ENCODE measurements at places on chromosomes 5 and 9.

GRCh38 chr5:168339109-168339771, 47.8 kb downstream of the WWC1 start:
- no peaks in the 10 kb centered on the region for H3K27me3 ChIP-seq
- DNase-seq: no peak
- peaks cover 32% of the 10 kb centered on the region for H3K4me1 ChIP-seq
- no peak overlapping the region for H3K4me3 ChIP-seq

GRCh38 chr5:59648949-59649921, 244.3 kb downstream of the PDE4D start:
- peak overlapping the region; percentile 19 for H3K27ac ChIP-seq
- H3K36me3 ChIP-seq: peaks cover 2% of the 10 kb centered on the region
- H3K4me1 ChIP-seq: peaks cover 22% of the 10 kb centered on the region
- H3K4me3 ChIP-seq: peak overlapping the region; percentile 15
- no peak for DNase-seq

- DNase-seq: no peak
- H3K4me1 ChIP-seq: peaks cover 3% of the 10 kb centered on the region
- no peak overlapping the region for H3K4me3 ChIP-seq
These were observed 17.1 kb upstream of the SYNPO start for GRCh38 chr5:150623152-150623877.

- DNase-seq: no peak
- H3K36me3 ChIP-seq: peaks cover 31% of the 10 kb centered on the region
- H3K4me1 ChIP-seq: peaks cover 24% of the 10 kb centered on the region
- peak overlapping the region; percentile 98 for H3K4me3 ChIP-seq
These were observed 1.8 kb downstream of the MARVELD2 start for GRCh38 chr5:69416699-69417098.

- H3K27me3 ChIP-seq: no peaks in the 10 kb centered on the region
- DNase-seq: no peak
- H3K4me1 ChIP-seq: peaks cover 4% of the 10 kb centered on the region
- H3K27ac ChIP-seq: no peak overlapping the region
These were observed 8.6 kb downstream of the ABLIM3 start for GRCh38 chr5:149149942-149150341.

- H3K27me3 ChIP-seq: peaks cover 22% of the 10 kb centered on the region
- no peaks in the 10 kb centered on the region for H3K36me3 ChIP-seq
- no peak for DNase-seq
- no peak overlapping the region for H3K27ac ChIP-seq
These were observed 85.2 kb downstream of the BASP1 start for GRCh38 chr5:17302604-17303003.

GRCh38 chr9:107540164-107540561, 50.6 kb upstream of the KLF4 start:
- no peak for DNase-seq
- H3K27me3 ChIP-seq: peaks cover 93% of the 10 kb centered on the region
- peaks cover 3% of the 10 kb centered on the region for H3K4me1 ChIP-seq

GRCh38 chr5:102760815-102761214, 5.7 kb downstream of the PAM start:
- H3K27ac ChIP-seq: no peak overlapping the region
- DNase-seq: no peak
- H3K4me1 ChIP-seq: peaks cover 7% of the 10 kb centered on the region
- peaks cover 10% of the 10 kb centered on the region for H3K27me3 ChIP-seq
- no peaks in the 10 kb centered on the region for H3K36me3 ChIP-seq

DNA sequence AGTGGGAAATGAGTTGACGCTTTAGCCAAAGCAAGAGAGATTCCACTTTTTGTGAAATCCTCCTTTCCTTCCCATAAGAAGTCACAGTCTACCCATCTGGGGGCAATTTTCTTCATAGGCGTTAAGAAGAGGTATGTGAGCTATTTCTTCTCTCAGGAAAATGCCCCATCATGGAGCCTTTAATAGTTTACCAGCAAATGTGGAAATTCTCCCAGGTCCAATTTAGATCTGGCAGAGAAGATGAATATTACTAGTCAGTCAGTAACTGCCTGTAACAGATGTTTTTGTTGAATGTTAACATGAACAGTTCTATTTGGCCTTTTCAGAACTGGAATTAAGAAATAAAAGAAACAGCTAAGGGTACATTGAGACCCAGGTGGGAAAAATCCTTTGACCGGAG, 156.4 kb upstream of the RFX3 start:
- H3K4me1 ChIP-seq: peaks cover 1% of the 10 kb centered on the region
- no peak overlapping the region for H3K27ac ChIP-seq
- no peaks in the 10 kb centered on the region for H3K27me3 ChIP-seq

- H3K4me1 ChIP-seq: no peaks in the 10 kb centered on the region
- no peak for DNase-seq
- H3K4me3 ChIP-seq: no peak overlapping the region
- no peaks in the 10 kb centered on the region for H3K36me3 ChIP-seq
- H3K27ac ChIP-seq: no peak overlapping the region
These were observed 41.3 kb downstream of the ZNF366 start for GRCh38 chr5:72465601-72466563.
